Stimulated activated CD8-positive, alpha-beta memory T cell treated with anti-CD3 and anti-CD28 coated beads, Interleukin-7, amount 100 ng/mL, for 24 hours (primary cell): ENCODE measurements at places on chromosomes 7 and 10.

GRCh38 chr7:111697771-111698170 lies 135.5 kb upstream of the IMMP2L start:
- DNase-seq: no peak

- DNase-seq: no peak
Observed at GRCh38 chr10:86849181-86849894, 92.9 kb downstream of the BMPR1A start.

- no peak for DNase-seq
Observed at GRCh38 chr10:2488446-2489005, 578.8 kb upstream of the PFKP start.

DNA sequence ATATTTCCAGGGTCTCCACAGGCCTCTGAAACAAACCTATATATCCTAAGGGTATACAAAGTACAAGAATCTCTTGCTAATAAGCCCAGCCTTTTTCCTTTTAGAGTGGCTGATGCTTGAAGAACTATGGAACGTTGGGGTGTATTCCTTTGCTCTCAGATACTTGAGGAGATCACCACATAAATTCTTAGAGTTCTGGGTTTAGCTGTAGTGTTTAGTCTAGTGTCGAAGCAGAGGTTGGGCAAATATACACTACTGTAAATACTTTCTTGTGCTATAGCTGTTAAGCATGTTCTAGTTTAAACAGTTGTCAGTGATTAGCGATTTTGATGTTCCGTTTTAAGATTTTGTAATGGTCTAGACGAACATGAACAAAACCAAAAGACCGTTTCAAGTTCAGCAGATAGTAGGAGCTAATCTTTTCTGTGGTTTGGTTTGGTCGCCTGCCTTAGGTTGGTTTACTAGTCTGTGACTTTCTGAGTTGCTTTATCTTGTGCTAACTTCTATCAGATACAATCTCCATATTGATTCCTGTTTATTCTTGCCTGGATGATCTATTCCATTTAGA lies 229.6 kb downstream of the NSUN6 start:
- DNase-seq: no peak

DNA sequence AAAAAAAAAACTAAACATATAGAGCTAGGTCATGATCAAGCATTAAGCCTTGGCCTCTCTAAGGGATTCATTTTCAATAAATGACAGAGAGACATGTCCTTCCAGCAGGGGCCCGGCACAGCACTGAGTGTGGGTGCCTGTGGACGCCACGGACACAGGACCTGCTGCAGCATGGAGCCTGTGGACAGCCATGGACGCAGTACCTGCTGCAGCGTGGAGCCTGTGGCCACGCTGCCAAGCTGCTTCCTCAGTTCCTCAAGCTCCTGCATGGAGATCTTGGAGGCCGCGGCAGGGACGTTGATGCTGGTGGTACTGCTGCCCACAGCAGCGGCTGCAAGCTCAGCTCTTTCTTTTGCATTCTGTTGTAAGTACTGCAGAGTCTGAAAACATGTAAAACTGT lies 9.4 kb downstream of the TUBGCP2 start:
- DNase-seq: no peak

DNA sequence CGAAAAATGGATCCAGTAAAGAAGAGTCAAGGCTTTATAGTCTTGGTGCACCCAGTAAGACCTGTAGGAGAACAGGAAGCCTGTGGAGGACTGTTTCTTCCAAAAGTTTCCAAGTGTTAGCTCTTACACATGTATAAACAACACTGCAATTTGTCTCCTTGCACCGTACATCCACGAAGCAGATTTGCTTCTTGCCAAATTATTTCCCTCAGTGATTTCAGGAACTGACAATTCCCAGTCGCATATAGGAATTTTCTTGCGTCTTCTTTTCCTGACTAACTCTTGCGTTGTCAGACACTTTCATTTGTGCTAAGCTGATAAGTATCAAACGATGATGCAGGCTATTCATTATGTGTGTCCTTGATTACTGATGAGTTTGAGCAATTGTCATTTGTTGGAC lies 182.1 kb downstream of the PKD1L1 start:
- no peak for DNase-seq

DNA sequence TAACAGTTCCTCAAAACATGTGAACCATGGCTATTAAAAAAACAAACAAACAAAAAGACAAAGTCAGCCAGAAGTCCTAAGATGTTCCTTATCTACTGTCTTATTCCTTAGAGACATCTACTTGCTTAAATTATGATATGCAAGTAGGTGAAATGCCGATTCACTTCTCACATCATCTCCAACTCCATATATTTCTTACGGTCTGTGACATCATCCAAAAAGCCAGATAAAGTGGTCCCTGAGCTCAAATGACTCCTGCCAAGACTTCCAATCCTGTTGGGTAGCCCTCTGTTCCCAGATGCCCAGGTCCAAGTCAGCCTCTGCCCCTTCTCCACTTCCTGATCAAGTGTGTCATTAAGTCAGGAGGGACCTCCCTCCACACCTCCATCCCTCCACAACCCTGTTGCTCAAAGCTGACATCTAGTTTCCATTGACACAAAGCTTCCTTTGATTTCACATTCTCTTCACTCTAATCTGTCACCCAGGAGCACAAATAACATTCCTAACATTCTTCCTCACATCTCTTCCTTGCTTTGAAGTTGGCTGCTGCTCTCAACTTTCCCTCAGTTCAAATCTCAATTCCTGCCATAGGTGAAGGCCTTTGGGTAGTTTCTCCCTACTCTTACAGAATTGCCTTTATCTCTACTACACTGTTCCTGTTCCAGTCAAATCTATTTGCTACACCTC lies 56.1 kb upstream of the PDLIM1 start:
- DNase-seq: no peak

- DNase-seq: peak; percentile 74
Observed at GRCh38 chr10:110414548-110415309, 83.0 kb upstream of the DUSP5 start.

- no peak for DNase-seq
Observed at GRCh38 chr10:102599565-102600327, 44.5 kb upstream of the TRIM8 start.

GRCh38 chr7:116211006-116211912 lies 920 bp downstream of the TES start:
- peak; percentile 40 for DNase-seq
